ENCODE measurements at places on chromosomes 12 and 14.

GRCh38 chr14:25197885-25198284 lies 147.9 kb upstream of the STXBP6 start:
- no peaks in the 10 kb centered on the region for H3K36me3 ChIP-seq
- no peak overlapping the region for H3K4me3 ChIP-seq
- no peak overlapping the region for H3K27ac ChIP-seq
- DNase-seq: no peak

DNA sequence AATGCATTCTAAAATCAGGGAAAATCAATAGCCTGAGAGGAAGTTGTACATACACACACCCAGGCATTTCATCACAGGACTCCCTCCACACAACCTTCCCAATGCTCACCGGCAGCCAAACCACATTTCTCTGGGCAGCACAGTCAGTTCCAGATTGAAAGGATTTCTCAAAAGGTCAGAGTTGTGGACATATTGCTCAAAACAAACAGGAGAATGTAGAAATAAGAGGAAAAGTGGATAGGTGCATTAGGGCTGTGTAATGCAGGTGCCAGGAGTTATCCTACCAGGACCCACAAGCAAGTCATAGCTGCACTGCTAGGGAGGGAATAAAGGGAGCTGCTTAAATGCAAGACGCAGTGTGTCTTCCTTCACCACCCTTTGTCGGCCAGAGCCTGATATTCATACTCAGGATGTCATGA lies 62.9 kb downstream of the GCH1 start:
- H3K4me3 ChIP-seq: no peak overlapping the region
- H3K27ac ChIP-seq: peak overlapping the region; percentile 60
- peaks cover 7% of the 10 kb centered on the region for H3K4me1 ChIP-seq
- DNase-seq: no peak
- no peaks in the 10 kb centered on the region for H3K27me3 ChIP-seq
- no peaks in the 10 kb centered on the region for H3K36me3 ChIP-seq

DNA sequence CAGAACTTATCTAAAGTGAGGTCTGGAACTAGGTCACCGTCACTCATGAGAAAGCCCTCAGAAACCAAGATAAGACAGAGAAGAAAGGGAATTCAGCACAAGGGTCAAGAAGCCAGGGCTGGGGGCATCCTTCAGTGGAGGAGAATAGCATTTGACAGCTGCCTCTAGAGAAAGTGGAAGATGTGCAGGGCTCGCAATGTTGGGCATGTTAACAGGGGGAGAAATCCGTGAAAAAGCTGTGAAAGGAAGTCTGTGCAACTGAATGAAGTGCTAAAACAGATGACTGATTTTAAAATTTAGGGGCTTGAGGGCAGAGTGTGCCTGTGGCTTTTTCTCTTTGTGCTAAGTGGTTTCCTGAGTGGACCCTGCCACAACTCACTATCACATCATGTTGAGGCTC lies 97.7 kb upstream of the IFNG-AS1 start:
- no peak overlapping the region for H3K27ac ChIP-seq
- peaks cover 4% of the 10 kb centered on the region for H3K4me1 ChIP-seq
- no peaks in the 10 kb centered on the region for H3K36me3 ChIP-seq

GRCh38 chr12:67648521-67649260 lies at the start of gene DYRK2:
Gene DYRK2, plus strand, starts transcription at chr12:67648745. Its CDS starts 389 bp downstream, at chr12:67649134.
- peak within 1 kb of the TSS; percentile 92 for H3K4me3 ChIP-seq
- peaks cover 20% of the 10 kb centered on the region for H3K4me1 ChIP-seq
- no peaks in the 10 kb centered on the region for H3K27me3 ChIP-seq
- H3K27ac ChIP-seq: peak within 1 kb of the TSS; percentile 93
- peaks cover 9% of the 10 kb centered on the region for H3K36me3 ChIP-seq

GRCh38 chr12:131116468-131117117 lies 162.9 kb downstream of the ADGRD1 start:
- DNase-seq: peak; percentile 66
- H3K4me3 ChIP-seq: no peak overlapping the region
- H3K27me3 ChIP-seq: no peaks in the 10 kb centered on the region
- H3K27ac ChIP-seq: no peak overlapping the region
- no peaks in the 10 kb centered on the region for H3K36me3 ChIP-seq

- DNase-seq: no peak
- peaks cover 55% of the 10 kb centered on the region for H3K4me1 ChIP-seq
- H3K36me3 ChIP-seq: peaks cover 9% of the 10 kb centered on the region
Observed at GRCh38 chr14:68964300-68965093, 14.6 kb downstream of the ACTN1 start.

DNA sequence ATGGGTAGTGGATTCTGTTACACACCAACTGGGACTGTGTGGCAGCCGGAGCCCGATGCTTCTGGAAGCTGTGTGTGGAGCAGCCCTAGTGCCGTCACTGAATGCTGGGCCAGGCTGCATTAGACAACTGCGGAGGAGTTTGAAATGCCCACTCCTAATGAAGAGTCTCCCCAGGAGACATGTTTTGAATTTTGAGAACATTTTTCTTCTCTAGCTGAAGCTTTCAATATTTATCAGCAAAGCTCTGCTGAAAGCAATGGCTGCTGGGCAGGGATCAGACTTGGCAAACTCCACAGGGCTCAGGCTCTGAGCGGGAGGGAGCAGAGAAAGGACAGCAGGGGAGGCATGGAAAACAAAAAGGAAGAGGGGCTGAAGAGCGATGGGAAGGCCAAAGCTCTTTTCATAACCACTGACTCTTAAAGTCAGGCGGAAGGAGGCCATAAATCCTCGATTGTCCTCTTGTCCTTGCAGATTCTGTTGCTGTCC lies 189.1 kb downstream of the MON2 start:
- DNase-seq: no peak
- no peaks in the 10 kb centered on the region for H3K36me3 ChIP-seq
- no peaks in the 10 kb centered on the region for H3K4me1 ChIP-seq
- no peak overlapping the region for H3K4me3 ChIP-seq

GRCh38 chr12:64681200-64682052 lies 71.1 kb downstream of the RASSF3 start:
- no peak overlapping the region for H3K4me3 ChIP-seq
- H3K4me1 ChIP-seq: peaks cover 19% of the 10 kb centered on the region
- no peak for DNase-seq
- no peaks in the 10 kb centered on the region for H3K27me3 ChIP-seq
- peak overlapping the region; percentile 31 for H3K27ac ChIP-seq
- H3K36me3 ChIP-seq: peaks cover 9% of the 10 kb centered on the region

DNA sequence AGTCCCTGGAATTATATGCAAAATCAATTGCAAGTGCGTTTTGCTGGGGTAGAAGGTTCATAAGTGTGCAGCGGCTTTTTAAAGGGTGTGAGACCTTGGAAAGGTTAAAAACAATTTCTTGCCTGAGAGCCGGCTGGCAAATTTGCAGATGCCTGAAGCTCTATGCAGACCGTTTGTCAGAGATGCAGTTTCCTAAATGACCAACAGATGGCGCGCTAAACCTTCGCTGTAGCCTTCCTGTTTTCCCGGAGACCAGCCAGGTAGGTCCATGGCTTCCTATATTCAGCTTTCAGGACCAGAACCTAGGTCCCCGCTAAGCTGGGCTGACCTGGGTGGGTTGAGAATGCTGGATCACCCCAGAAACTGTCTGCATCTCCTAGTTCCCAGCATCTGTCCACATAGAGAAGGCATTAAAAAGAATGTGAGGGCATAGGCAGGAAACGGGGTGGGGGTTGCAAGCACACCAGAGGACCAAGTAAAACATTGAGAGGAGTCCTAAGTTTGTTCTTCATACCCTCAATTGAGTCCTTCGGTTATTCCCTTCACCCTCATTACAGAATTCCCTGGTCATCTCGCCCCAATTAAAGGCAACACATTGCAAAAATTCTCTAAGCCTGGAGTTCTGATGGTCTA lies 5.7 kb upstream of the NOS1 start:
- peaks cover 53% of the 10 kb centered on the region for H3K4me1 ChIP-seq
- no peaks in the 10 kb centered on the region for H3K36me3 ChIP-seq
- peak overlapping the region; percentile 65 for H3K27ac ChIP-seq
- peaks cover 10% of the 10 kb centered on the region for H3K27me3 ChIP-seq
- peak overlapping the region; percentile 7 for H3K4me3 ChIP-seq
- peak; percentile 76 for DNase-seq

DNA sequence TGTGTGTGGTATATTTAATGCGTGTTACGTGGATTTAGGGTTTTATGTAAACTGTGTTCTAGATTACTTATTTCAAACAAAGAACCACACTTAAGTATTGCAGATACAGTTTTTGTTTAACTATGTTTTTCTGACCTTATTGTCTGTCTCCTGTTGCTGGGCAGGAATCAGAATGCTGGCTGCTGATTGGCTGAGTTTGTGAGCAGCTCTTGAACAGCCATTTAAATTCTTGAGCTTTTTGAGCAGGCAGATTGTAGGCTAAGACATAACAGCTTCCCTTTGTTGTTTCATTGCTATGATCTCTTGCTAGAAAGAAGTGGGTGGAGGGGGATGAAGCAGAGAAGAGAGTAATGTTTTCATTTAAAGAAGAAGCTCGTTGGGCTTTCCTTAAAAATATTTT lies 52.2 kb downstream of the ATF7IP start:
- H3K4me3 ChIP-seq: no peak overlapping the region
- peaks cover 3% of the 10 kb centered on the region for H3K36me3 ChIP-seq
- H3K4me1 ChIP-seq: no peaks in the 10 kb centered on the region
- DNase-seq: peak; percentile 46
- H3K27ac ChIP-seq: peak overlapping the region; percentile 20

- H3K27ac ChIP-seq: no peak overlapping the region
- DNase-seq: no peak
- no peak overlapping the region for H3K4me3 ChIP-seq
- H3K4me1 ChIP-seq: no peaks in the 10 kb centered on the region
- H3K36me3 ChIP-seq: peaks cover 13% of the 10 kb centered on the region
Observed at GRCh38 chr12:111975161-111975931, 37.6 kb downstream of the TMEM116 start.

GRCh38 chr14:64628940-64629408 lies 75.2 kb upstream of the PLEKHG3 start:
- H3K27me3 ChIP-seq: no peaks in the 10 kb centered on the region
- peak; percentile 30 for DNase-seq
- no peaks in the 10 kb centered on the region for H3K36me3 ChIP-seq
- H3K27ac ChIP-seq: peak overlapping the region; percentile 94

GRCh38 chr12:20369305-20370013 lies 1.1 kb downstream of the PDE3A start:
- H3K27me3 ChIP-seq: no peaks in the 10 kb centered on the region
- H3K27ac ChIP-seq: peak overlapping the region; percentile 96
- H3K36me3 ChIP-seq: no peaks in the 10 kb centered on the region

- H3K4me3 ChIP-seq: no peak overlapping the region
- no peaks in the 10 kb centered on the region for H3K27me3 ChIP-seq
- no peaks in the 10 kb centered on the region for H3K4me1 ChIP-seq
- peaks cover 5% of the 10 kb centered on the region for H3K36me3 ChIP-seq
Observed at GRCh38 chr14:66939409-66939808, 249.8 kb upstream of the GARIN2 start.

GRCh38 chr12:49636979-49637755 lies 13.8 kb downstream of the PRPF40B start:
- no peaks in the 10 kb centered on the region for H3K4me1 ChIP-seq
- H3K4me3 ChIP-seq: no peak overlapping the region
- no peaks in the 10 kb centered on the region for H3K27me3 ChIP-seq
- DNase-seq: peak; percentile 87
- H3K27ac ChIP-seq: peak overlapping the region; percentile 82

DNA sequence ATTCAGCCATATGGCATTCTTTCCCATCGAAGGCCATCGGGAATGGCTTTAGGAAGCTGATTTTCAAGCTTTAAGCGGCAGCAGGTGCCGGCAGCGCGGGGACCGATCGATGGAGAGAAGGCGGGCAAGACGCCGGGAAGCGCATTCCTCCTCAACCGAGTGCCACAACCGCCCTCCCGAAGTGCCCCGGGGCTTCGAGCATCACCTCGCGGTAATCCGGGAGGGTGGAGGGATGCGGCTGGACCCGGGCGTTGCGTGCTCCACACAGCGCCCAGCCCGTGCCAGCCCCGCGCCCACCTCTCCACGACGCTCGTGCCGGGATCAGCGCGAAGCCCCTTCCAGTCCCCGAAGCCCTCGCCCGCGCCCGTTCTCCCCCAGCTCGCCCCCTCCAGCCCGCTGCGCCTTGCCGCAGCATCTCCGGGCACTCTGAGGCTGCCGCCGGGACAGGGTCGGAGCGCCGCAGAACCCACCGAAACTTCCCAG lies 3.2 kb downstream of the USP44 start:
- 0 out of 2 replicates have a peak, but pooled peaks cover 5% of the 10 kb centered on the region for H3K27me3 ChIP-seq
- peak; percentile 72 for DNase-seq
- no peaks in the 10 kb centered on the region for H3K36me3 ChIP-seq
- peak overlapping the region; percentile 69 for H3K4me3 ChIP-seq
- H3K4me1 ChIP-seq: no peaks in the 10 kb centered on the region

DNA sequence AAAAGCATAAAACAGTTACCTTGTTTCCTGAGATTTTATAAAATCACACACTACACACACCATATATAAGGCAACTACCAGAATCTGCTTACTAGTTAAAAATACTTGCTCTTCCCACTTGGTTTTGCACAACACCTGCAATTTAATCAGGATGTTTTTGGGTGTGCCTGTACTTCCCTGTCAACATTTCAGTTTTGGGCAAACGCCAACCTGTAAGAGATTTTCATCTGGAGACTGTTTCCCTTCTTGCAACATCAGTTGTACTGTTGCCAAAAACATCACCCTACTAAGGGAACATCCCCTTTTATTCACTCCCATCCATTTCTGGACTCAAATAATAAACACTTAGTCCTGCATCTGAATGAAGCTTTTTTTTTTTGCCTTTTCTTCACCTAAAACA lies 172.3 kb downstream of the DUSP6 start:
- H3K36me3 ChIP-seq: no peaks in the 10 kb centered on the region
- H3K4me1 ChIP-seq: peaks cover 6% of the 10 kb centered on the region
- peak; percentile 4 for DNase-seq
- no peak overlapping the region for H3K27ac ChIP-seq

DNA sequence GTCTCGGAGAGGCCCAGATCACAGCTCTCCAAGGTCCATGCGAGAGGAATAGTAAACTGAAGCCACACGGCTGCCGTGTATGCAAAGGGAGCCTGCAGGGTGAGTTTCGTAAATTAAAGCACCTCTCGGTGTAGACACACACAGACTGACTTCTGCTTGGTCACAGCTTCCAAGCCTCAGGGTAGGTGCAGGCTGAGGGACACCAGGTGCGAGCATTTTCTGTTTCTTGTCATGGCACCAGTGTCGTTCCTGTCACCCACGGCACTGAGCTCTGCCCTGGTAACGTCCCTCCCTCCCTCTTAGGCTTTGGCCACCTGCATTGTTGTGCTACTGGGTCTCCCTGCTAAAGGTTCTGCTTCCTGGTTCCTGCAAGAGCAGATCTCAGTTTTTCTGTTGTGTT lies 76.2 kb upstream of the DYNC1H1 start:
- H3K4me1 ChIP-seq: peaks cover 13% of the 10 kb centered on the region
- H3K27me3 ChIP-seq: no peaks in the 10 kb centered on the region
- no peak overlapping the region for H3K4me3 ChIP-seq
